ENCODE measurements at places on chromosomes 4 and X.

DNA sequence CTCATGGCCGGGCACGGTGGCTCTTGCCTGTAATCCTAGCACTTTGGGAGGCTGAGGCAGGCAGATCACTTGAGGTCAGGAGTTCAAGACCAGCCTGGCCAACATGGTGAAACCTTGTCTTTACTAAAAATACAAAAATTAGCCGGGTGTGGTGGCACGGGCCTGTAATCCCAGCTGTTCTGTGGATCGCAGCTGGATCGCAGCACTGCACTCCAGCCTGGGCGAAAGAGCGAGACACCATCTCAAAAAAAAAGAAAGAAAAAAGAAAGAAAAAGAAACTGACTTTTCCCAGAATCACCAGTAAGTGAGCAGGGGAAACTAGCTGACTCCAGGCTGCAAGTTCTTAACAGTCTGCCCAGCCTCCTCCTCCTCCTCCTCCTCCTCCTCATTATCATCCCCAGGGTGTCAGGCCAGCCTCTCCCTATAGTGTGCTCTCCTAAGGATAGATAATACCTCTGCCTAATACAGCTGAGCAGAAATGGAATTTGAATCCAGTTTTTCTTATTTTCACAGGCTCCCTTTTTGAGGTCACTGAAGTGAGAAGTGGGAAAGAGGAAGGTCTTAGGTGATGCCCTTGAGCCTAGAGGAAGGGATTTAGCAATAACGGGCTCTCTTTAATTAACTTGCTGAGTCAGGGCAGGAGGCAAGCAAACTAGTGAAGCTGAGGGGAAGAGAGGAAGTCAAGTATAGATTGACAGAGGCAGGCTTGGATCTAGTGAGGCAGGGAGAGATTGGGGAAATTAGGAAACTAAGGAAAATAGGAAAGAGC, 11.8 kb upstream of the ELF2 start:
- no peak for DNase-seq

GRCh38 chrX:139882299-139882698, 50.6 kb downstream of the ATP11C start:
- DNase-seq, result no peak

- no peak for DNase-seq
These were observed 2403.2 kb downstream of the ARAP2 start for GRCh38 chr4:33841120-33841519.

GRCh38 chrX:41337140-41337539, 3.2 kb downstream of the DDX3X start:
- DNase-seq, result no peak

DNA sequence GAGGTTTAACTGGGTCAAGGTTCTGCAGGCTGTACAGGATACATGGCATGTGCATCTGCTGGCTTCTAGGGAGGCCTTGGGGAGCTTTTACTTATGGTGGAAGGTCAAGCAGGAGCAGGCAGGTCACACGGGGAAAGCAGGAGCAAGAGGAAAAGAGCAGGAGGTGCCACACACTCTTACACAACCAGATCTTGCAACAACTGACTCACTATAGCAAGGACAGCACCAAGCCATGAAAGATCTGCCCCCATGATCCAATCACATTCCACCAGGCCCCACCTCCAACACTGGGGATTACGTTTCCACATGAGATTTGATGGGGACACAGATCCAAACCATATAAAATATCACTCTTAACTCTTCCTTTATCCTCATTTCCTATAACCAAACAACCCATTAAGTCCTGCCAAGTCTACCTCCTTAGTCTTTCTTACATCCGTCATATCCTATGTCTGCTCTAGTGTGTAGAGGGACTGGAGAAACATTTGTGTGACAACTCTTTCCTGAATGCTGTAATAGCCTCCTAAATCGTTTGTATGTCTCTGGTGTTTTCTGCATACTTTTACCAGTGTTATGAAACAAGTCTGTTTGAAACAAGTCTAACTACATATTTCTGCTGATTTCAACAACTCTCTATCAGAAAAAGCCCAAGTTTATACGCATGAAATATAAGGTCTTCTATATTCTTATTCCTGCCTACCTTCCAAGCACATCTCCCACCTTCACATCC, 8.3 kb upstream of the RAP2C start:
- no peak for DNase-seq

GRCh38 chr4:83197555-83198235, 83.2 kb upstream of the PLAC8 start:
- DNase-seq, result no peak

DNA sequence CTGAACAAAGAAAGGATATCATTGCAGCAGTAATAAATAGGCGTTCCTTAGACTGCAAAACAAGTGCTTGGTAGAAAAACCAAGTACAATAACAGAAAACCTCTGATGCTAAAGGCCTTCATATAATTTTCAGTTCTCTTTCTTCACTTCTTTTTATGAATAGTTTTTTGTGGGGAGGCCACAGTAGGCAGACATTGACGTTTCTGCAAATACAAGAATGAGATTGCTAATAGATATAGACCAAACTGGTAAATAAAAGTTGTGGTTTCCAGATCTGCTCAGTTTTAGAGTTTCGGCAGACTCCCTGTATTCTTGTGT, 57.0 kb upstream of the RAP1GDS1 start:
- no peak for DNase-seq

DNA sequence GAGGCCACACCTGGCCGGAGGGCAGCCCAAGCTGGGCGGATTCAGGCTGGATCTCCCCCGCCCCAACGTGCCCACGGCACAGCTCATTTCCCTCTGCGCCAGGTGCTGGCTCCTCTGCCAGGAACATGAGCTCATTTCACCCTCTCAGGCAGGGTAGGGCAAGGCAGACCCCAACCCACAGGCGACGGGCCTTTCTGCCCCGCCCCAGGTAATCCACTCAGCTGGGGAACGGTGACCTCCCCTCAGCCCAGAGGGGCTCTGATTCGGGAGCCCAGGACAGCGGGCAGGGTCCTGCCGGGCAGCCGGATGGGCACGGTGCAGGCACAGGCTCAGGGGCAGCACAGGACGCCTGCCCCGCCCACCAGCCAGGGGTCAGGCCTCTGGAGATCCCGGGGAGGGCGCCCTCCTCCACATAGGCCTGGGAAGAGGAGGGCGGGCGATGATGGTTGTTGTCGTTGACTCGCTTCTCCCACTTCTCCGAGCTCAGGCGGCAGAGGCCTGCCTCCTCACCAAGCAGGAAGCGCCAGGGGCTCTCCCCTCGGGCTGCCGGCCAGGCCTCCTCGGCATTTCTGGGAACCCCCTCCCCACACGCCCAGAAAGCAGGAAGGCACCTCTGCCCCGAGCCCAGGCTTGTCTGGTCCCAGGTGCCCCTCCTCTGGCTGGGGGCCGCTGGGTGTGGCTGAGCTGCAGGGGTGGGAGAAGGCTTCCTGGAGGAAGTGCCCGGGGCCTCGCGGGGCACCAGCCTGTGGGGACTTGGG, 31.1 kb downstream of the TACC3 start:
- DNase-seq, result no peak

DNA sequence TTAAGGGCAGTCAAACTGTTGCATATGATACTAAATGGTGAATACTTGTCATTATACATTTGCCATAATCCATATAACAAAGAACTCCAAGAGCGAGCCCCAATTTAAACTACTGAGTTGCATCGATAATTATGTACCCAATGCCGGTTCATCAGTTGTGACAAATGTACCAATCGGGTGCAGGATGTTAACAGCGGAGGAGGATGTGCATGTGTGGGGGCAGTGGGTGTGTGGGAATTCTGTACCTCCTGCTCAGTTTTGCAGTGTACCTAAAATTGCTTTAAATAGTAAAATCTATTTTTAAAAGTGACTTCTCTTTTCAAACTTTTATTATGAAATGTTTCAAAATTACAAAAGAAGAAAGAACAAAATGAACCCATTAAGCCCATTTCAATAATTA, 20.8 kb upstream of the CDS1 start:
- DNase-seq, result no peak

DNA sequence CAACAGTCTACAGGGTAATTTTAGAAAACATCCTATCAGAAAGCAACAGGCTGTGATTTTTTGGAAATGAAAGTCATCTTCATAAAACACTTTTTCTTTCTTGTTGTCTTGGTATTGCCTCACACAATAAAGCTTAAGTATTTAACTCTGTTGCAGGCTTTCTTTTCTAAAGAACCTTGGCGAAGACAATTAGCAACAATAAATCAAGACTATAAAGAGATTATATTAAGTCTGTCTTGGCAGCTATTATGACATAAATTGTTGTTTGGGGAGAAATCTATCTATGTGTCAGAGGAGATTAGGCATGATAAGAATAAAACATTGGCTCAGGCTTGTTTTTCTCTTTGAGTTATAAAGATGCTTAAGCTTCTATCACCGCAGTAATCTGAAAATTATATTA, 1774.8 kb downstream of the ARAP2 start:
- no peak for DNase-seq

All from DMS 273 treated with DMSO at 0.1 percent for 48 hours (cell line).